Right ventricle myocardium superior (tissue), 1 donor: ENCODE measurements at places on chromosomes 5 and 9. TPM values are rescaled to one million over a fixed set of nuclear protein-coding genes. Genes with fewer than 3 reads are reported as not detected.
A peak's percentile ranks its signal among the peaks of the same experiment; 100 is the strongest.

DNA sequence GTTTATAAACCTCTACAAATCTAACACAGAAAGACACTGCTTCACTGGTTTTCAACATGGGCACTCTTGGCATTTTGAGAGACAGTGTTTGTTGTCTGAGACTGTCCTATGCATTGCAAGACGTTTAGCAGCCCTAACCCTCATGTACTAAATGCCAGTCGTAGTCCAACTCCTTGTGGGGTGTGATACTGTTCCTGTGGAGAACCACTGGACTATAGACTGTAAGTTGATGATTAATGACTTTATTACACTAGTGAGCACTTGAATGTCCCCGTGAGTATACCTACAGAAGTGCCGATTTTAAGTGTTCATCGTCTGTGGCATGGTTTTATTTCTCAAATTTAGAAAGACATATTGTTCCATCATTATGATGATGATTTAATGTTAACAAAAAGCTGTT, 46.2 kb downstream of the RECK start:
- DNase-seq: no peak

- DNase-seq: no peak
These were observed 37.1 kb downstream of the FUBP3 start for GRCh38 chr9:130616451-130616850.

DNA sequence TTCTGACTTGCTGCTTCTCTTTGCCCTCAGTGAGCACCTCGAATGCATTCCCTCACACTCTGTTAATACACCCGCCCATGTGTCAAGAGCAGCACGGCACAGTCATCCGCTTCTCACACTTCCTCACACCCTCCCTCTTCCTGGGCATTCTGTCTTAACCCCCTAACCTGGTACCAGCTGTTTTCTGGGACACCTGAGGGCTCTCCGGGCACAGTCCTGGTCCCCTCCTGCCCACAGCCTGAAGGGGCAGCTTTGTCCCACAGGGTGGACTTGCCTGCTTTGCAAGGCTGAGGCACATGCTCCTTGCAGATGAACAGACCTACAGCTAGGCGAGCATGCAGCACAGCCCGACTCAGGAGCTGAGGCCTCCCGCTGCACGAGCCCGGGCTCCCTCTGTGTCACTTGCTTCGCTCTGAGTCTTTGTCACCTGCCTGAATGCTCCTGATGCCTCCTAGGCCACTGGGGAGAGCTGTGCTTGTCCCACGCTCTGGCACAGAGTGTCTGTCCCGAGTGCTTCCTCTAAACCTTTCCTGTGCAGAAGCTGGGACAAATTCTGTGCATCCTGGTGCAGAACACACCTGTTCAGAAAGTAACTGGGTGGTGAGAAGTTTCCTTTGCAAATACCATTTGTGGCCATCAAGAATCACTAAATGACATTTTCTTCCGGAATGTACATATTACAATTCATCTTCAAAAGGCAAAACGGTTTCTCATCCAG, 47.8 kb downstream of the AHRR start:
- no peak for DNase-seq

DNA sequence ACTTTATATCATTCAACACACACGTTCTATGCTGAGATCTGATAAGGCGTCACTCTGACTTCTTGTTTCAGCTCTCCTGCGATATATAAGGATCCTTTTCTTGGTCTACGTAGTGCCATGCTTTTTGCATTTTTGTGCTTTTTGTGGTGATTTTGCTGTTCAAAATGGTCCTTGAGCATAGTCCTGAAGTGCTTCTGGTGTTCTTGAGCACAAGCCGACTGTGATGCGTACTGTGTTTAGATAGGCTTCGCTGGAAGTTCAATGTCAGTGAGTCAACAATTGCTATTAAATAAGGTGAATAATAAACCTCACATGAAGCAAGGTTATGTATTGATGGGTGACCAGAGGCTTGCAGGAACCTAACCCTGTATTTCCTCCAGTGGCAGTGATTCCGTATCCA, 46.8 kb downstream of the ACO1 start:
- DNase-seq: no peak

DNA sequence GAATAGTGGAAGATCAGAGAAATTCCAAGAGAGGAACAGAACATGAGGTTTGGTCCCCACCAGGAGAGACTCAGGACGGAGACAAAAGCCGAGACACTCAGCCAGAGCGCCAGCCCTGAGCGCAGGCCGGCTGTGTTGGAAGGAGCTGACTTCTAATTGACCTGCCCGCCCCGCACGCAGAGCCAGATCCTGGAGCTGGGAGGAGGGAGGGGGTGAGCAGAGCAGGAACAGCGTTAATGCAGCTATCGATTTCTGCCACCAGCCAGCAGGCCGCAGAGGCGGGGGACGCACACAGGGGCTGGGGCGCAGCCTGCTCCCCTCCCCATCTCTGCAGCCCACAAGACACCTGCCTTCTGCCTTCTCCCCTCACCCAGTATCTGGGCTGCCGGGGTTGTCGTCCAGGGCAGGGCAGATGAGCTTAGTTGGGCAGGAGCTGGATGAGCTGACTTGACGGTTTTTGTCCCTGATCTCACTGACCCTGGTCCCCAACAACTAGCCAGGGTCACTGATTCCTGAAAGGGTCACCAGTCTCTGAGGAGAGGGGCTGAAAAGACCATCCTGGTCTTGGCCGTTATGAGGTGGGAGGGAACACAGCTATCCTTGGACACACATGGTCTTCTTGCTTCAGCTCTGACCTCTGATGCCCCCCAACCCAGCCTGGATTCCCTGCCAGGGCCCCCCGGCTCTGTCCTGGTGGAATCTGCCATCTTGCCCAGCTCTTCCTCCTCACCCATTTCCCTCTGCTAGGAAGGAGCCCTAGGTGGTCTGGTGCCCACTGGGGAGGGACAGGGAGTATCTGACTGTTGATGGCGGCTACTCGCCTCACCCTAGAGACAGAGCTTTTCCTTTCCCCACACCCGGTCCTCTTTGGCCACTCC, 29.8 kb downstream of the CXXC5 start:
- DNase-seq: peak; percentile 71

DNA sequence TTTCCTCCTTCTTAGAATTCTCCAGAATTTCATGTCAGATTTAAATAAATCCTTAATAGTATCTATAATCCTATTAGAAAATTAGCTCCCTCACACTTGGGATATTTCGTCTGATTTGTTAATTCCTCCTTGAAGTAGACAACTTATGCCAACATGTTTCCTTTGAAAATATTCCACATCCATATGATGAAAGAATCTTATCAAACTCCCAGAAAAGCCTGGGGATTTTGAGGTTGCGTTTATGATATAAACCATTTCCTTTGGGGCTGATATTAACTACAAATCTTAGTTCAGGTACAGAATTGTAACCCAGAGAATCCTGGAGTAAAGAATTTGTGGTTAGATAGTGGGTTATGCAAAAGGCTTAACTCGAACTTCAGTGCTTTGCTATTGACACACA, 2373.8 kb upstream of the ACO1 start:
- no peak for DNase-seq

CYFIP2 gene
- 27.6 TPM for total RNA-seq
